ENCODE measurements at places on chromosomes 1 and 21.

- no peak for DNase-seq
Observed at GRCh38 chr1:121522061-121522759, 337.4 kb downstream of the SRGAP2C start.

GRCh38 chr1:38128511-38128910 lies 81.9 kb upstream of the POU3F1 start:
- no peak for DNase-seq

GRCh38 chr1:224644553-224645154 lies 28.5 kb downstream of the CNIH3 start:
- DNase-seq = peak; percentile 65

GRCh38 chr1:15402809-15403450 lies 6.8 kb upstream of the EFHD2 start:
- no peak for DNase-seq

DNA sequence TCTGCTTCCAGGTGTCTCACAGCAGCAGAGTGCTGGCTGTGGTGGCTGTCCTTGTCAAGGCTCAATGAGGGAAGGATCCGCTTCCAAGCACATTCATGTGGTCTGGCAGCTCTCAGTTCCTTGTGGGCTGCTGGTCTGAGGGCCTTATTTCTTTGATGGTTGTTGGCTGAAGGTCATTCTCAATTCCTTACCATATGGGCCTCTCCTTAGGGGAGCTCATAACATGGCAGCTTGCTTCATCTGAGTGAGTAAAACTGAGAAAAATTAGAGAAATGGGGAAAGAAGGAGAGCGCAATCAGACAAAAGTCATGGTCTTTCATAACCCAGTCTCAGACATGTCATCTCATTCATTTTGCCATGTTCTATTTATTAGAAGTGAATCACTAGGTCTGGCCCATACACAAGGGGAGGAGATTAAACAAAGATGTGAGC lies 81.7 kb upstream of the TSPAN2 start:
- no peak for DNase-seq

GRCh38 chr1:85374160-85374559 lies 90.8 kb downstream of the DDAH1 start:
- no peak for DNase-seq

DNA sequence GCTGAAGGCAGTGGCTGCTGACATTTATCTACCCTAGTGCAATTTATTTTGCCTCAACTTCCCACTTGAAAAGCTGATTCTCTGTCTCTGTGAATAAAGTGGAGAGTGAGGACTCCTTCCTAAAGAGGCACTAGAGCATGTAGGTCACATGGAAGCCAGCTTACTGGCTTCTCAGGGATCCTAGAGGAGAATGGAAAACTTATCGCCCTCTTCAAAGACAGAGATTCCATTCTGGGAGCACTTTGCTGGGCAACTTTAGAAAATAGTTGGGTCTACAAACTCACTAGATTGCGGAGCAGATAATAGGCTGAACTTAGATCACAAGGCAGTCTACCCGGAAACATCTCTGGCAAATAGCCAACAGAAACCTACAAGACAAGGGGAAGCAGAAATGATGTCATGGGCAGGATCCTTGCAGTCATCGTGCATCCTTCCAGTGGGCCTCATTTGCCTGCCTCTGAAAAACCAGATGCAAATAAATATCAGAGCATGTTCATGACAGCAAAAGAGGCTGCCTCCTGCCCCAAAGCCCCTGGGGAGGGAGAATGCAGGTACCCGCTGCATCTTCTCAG lies 104.8 kb upstream of the BARHL2 start:
- no peak for DNase-seq

- no peak for DNase-seq
Observed at GRCh38 chr1:2277741-2278488, 49.8 kb downstream of the SKI start.

DNA sequence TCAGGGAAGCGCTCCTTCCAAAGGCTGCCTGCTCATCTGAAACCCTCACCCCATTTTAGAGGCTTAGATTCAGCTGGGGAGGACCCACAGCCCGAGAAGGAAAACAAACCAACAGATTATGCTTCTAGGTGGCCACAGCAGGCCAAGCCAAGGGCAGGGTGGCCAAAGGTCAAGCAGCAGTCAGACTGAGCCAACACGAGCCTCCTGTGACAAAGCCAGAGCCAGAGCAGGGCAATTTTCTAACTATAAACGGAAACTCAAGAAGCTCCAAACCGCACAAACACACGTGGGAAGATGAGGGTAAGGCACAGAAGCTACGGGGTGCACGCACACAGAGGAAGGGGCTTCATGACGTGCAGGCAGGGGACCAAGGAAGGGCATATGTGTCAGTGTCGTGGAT lies 64.1 kb downstream of the PLEKHA6 start:
- DNase-seq = no peak

GRCh38 chr1:10424034-10424433 lies 6.2 kb upstream of the CENPS start:
- no peak for DNase-seq

DNA sequence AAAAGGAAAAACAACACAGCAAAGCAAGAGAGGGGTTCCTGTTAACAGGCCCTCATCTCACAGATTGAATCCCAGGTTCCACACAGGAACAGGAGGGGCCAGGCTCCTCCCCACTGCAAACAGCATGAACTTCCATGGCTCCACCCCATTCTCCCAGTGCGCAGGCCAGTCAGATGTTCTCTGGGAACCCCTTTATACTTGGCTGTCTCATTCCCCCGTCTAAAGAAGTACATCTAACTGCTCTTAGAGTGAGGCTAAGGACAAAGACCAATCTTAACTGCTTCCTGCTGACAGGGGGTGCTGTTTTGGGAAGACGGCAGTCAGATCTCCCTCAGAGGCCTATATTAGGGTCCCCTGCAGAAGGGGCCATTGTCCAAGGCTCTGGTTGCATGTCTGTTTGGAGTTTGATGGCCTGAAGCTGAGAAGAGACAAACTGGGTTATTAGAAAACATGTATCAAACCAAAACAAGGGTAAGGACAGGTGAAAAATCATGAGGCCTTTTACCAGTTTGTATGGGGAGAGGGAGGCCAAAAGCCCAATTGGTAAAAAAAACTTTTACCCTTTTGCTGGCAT lies 10.5 kb upstream of the NASP start:
- no peak for DNase-seq

DNA sequence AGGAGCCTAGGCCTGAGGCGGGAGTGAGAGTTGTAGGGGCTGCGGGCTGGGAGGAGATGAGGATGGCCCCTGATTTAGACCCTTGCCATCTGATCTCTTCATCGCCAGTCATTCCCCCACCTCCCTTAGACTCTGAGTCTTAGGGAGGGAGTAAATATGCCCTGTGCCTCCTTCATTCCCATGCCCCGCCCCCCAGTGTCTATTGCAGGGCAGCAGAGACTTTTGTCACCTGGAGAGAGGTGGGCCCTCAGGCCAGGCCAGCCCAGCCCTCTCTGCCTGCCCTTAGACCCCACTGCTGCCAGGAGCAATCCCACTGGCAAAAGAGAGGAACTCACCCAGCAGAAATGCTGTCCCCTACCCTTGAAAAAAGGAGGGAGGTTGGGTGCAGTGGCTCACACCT lies 3.2 kb upstream of the MFAP2 start:
- no peak for DNase-seq

DNA sequence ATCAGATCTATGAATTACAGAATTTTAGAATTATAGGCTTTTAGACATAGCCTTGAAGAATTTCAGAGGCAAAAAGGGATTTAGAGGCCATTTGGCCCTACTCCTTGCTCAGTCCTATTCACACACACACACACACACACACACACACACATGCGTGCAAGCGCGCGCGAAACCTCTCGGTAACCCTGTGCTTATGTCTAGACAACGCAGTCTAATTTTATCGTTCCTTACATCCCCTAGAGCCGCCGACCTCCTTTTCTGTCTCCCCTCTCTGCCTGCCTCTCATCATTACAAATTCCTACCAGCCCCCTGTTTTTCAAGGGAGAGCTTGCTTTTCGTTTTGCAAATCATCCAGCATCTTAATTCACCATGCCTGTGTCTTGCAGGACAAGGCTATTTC lies 252.1 kb downstream of the FOXD2 start:
- no peak for DNase-seq

Measured in Kasumi-1 (cell line).